Left colon (tissue), 2 donors: ENCODE measurements at places on chromosomes 7 and 10. TPM values are rescaled to one million over a fixed set of nuclear protein-coding genes. Genes with fewer than 3 reads are reported as not detected.

- no peak for DNase-seq
These were observed 1.8 kb upstream of the VSIR start for GRCh38 chr10:71774916-71775702.

DNA sequence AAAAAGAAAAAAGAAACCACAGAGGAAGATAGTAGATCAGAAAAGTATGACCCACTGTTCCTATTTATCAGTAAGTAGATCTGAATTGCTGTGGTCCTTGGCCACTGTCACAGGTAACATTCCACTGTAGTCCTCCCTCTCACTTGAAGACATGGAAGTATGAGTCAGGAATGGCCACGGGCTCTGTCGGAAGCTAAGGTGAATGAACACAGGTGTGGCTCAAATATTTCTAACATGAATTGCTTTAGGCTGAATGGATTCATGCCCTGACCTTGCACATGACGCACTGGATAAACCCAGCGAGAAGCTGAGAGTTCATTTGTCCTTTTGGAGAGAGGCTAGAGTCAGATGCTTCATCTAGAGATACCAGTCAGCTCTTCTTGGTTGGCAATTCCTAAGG, 224.5 kb upstream of the SP8 start:
- DNase-seq = no peak

The WDR86 gene
- total RNA-seq = 2.8 TPM

DNA sequence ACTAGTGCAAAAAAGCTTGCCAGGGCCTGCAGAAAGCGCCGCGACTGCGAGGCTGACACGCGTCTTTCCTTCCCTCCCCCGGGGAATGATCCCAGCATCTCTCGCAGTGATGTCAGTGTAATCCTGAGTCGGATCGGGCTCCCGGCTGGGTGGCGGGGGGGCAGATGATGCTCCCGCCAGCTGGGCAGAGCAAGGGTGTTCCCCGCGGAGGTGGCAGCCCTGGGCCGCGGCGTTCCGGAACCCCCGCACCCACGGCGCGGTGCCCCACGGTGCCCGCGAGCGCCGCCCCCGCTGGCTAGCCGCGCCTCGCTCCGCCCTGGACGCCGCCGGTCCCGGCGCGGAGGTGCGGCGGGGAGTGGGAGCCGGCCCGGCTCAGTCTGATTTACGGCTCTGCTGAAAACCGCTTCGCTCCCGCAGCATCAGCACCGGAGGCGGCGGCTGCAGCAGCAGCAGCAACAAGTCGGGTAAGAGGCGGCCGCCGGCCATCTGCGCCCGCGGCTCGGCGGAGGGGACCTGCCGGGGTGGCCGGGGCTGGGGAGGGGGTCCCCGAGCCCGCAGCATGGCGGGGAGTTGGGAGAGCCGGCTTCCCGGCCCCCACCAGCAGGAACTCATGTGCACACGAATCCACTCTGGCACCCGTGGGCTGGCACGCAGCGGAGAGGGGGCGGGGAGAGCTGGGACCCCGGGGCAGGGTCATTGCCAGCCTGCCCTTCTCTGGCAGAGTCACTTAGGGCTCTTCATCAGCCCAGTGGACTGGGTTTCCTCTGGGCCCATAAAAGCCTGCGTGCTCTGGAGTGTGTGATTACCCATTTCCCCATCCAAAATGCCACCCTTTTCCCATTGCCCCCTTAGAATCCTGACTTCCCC, at the start of gene ZNF365:
ZNF365 (plus strand) TSS at position 375 of the 867 bp plus-strand sequence. CDS start 1,825 bp downstream, outside the sequence.
- peak; percentile 7 for DNase-seq

The OR6V1 gene
- not detected for total RNA-seq

The KCP gene
- total RNA-seq = 1.6 TPM

The ZDHHC6 gene
- total RNA-seq = 31.7 TPM

DNA sequence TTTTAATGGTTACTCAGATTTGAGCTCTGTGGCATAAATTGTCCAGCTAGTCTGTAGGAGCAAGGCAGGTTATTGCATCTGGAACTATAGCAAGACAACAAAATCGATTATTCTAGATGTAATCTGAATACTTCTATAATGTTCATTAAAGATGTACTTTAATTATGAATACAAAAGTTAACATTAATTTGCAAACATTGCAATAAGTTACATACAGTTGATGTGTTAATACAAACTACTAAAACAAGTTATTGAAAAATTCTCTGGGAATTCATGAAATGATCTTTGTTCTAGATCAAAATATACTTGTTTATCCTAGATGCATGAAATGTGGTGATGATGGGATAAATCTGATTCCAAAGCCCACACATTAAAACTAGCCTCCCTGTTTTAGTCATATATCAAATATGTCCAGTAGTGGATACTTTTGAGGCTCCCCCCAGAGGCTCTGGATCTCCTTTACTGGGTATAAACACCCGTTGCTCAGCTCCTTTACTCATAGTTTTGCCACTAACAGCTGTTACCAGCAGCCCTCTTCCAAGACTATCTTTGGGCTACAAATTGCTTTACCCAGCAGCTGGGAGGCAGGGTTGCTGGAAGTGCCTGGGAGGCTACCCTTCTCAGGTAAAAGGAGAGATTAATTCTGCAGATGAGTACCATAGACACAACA, 78.1 kb downstream of the ARL4A start:
- DNase-seq = no peak
